Activated T-helper 1 cell treated with Interleukin-2 at 50 U/mL for 16 hours (primary cell): ENCODE measurements at places on chromosomes 4 and X.

DNA sequence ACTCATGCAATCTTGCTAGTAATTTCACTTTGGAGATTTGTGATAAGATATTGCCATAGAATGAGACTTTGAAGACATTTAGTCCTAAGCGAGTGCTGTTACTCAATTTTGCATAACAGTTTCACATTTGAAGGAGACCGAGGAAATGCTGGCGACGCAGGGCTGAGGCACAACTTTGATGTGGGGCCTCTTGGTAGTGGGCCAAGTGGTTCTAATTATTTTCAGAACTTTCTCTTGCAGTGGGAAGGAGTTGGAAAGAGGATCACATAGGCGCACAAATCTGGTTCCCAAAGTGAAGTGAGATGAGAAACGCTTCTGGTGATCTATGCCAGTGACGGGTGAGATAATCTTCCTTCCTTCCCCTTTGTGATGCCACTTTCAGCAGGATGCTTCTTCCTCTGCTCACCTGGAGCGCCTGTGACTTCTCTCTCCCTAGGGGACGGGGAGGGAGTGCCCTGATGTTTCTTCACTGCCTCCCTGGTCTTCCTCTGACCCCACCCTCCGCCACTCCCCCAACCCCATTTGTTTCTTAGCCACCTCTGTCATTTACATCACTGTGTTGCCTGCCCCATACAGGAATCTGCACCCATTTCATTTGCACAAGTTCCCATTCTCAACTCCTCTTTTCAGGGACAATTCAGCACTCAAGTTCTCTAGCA is 138.9 kb upstream of the MID1 start:
- DNase-seq, result no peak

GRCh38 chrX:15679246-15679645 is 14.6 kb upstream of the CLTRN start:
- no peak for DNase-seq

DNA sequence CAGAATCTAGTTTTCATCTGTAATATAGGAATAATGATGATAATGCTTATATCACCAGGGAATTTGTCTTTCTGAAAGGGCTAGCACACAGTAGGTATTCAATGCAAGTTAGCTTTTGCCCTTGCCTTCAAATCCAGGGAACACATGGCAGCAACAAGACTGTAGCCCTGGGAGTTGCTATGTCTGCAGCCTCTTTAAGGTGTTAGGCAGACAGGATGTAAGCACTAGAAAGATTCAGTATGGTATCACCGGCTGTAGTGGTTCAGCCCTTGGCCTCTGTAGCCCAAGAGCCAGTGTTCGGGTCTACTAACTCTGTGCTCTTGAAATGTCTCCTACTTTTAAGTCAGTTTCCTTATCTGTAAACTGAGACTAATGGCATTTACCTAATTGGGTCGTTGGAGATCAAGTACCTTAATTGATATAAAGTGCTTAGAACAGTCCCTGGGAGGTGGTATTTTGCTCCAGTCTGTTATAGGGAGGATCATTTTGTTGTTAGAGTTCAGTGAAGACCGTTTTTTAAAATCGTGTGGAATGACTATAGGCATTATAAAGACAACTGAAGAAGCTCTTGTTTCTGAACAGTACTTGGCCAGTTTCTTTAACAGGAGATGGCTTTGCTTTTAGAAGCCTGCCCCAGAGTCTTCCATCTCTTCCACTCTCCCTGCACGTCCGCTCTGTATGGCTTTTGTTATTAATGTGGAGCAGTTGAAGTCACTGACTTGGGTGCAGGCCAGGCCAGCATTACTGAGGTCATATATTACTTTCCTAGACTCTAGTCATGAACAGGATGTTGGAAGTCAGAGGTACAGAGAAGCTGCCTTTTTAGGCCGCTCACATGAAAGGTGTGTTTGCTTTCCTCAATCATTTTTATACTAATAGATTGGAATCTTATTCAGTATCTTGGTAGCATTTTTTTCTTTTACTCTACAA is 44.8 kb downstream of the GAB1 start:
- no peak for DNase-seq

- DNase-seq, result no peak
These were observed 4.5 kb downstream of the DDX60L start for GRCh38 chr4:168475745-168476144.

- DNase-seq, result no peak
These were observed 16.2 kb downstream of the ZFYVE28 start for GRCh38 chr4:2402048-2402842.

- DNase-seq, result no peak
These were observed 156.7 kb downstream of the TRIML1 start for GRCh38 chr4:188295899-188296298.

DNA sequence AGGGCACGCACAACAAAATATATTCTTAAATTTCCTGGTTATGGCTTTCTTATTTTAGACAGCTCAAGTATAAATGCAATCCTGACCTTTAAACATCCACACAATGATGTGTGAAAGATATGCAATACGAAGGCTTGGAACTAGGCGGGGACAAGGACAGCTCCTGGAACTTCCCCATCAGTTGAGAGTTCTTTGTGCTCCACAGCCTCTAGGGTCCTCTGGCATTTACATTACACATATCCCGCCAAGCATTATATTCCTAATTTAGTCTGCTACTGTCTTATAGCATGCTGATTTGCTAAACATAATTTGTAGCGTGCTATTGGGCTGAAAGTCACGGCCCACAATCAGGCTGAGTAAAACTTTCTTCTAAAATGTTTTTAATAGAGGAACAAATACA is 74.4 kb downstream of the FTHL17 start:
- DNase-seq, result no peak

- DNase-seq, result no peak
These were observed 36.6 kb downstream of the ZNF41 start for GRCh38 chrX:47446431-47446830.
